ENCODE measurements at places on chromosomes 11 and 22.

- no peak for DNase-seq
Observed at GRCh38 chr11:6402061-6402470, 11.8 kb downstream of the SMPD1 start.

- DNase-seq, result no peak
Observed at GRCh38 chr22:26923531-26923930, 266.1 kb downstream of the MIAT start.

- DNase-seq, result peak; percentile 82
Observed at GRCh38 chr22:38753948-38754750, 1.6 kb downstream of the SUN2 start.

DNA sequence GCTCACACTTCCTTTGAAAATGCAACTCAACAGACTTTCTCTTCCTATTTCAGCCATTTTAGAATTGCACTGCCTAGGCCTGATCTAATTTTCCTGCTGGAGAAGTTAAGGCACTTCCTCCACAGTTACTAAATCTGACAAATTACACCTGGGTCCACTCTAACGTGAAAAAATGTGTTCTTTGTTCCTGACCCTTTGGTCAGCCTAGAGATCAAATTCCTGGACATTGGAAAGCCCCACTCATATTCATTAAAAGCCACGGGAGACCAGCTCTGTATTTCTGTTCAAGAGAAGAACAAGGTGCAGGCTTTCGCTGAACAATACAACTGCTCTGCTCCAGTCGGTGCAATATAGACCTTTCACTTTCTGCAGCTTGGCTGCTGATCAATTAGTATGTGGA lies 96.6 kb downstream of the MPPED2 start:
- no peak for DNase-seq
